COLO829 (cell line): ENCODE measurements at places on chromosomes 7 and 10.

DNA sequence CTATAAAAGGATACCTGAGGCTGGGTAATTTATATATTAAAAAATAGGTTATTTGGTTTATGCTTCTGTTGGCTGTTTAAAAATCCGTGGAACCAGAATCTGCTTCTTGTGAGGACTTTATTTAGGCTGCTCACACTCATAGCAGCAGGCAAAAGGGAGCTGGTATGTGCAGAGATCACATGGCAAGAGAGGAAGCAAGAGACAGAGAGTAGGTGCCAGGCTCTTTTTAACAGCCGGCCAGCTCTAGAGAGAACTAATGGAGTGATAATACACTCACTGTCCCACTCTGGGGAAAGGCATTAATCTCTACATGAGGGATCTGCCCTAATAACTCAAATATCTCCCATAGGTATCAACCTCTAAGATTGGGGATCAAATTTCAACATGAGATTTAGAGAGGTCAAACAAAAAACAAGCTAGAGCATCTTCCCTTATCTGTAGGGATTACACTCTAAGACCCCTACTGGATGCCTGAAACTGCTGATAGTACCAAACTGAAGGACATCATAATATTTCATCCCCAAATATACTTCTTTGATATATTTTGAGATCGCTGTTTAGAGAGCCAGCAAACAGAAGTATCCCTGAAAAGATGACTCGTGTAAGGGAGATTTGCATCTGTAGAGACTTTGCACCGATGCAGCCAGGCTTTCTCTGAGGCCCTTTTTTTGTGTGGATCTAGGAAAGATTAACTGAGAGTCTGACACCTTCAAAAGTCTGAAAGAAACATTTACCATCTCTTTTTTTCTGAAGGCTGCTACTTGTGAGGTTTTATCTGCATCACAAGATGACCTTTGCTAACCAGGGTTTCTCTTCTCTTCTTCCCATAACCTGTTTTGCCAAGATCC is 717.0 kb upstream of the MBL2 start:
- no peak for DNase-seq

GRCh38 chr7:99557196-99557607 is 1.2 kb upstream of the ZNF655 start:
- DNase-seq: no peak

DNA sequence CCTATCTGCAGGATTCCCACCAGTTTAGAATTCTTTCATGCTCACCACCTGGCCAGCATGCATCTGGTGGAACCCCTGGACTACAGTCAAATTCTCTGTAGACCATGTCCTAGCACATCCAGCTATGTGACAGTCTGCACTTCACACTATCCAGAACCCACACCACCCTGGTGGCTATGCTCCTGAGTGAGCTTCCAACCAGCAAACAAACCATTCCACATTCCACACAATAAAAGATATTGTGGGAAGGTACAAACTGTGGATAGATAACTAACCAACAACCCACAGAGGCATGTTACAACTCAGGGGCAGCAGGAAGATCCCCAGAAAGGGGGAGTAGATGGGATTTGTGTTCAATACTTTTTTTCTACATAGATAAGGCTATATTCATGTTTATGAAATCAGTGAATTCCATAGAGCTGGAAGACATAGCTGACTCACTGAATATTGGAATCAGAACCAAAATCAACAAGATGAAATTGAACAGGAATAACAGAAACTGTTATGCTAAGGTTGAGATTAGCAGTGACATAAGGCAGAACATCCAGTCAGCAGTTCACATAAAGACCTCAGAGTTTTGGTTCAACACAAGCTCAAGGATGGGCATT is 72.5 kb downstream of the LRRC17 start:
- DNase-seq: no peak

DNA sequence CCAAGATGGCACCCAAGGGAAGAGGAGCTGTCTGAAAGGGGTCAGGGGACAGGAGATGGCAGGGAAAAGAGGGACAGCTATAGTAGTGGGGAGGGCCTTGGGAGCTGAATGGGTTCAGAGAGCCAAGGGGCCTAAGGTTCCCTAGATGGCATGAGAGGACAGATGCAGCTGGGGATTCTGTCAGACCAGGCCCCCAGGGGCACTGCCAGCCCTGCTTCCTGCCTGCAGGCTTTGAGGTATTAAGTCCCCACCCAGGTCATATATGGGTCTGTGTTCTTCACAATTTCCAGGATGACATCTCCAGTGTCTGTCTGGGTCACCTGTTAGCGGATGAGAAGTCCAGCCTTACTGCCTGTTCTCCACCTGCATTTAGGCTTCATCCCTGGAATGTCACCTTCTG is 56.7 kb downstream of the NEURL1 start:
- no peak for DNase-seq

- no peak for DNase-seq
Measured at GRCh38 chr7:105677817-105678573, 96.7 kb upstream of the EFCAB10 start.

DNA sequence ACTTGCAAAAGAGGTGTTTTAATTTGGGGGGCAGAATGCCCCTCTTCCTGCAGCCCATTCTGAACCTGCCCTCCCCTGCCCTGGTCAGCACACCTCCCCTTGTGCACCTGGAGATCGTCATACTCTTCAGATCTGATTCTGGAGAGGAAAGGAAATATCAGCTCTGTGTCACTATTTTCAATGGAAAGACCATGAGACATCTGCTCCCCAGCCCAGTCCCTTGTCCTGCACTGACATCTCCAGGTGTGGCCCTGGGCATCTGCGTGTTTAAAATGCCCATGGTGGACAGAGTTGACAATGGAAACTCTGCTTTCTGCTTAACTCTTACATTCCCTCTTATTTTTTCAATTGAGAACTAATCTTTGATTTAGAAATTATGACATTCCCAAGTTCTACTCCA is 41.6 kb upstream of the RASGEF1A start:
- no peak for DNase-seq

GRCh38 chr7:94525923-94526322 is 16.3 kb downstream of the CASD1 start:
- DNase-seq: no peak

DNA sequence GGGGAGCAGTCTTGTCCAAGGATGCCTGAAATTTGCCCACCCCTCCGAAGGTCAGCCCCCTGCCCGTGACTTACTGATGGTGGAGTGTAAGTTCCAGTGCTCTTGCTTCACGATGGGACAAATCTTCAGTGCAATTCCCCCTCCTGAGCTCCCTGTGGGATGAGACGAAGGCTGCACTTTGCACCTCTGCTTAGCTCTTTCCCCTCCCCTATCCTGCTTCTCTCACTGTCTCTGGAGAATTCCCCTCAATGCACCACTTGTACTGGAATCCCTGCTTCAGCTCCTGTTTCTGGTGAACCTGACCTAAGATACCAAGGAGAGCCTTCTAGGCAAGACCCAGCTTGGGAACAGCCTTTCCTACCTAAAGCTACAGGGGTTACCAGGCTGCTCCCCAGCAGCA is 122.9 kb upstream of the ZMIZ1 start:
- no peak for DNase-seq

DNA sequence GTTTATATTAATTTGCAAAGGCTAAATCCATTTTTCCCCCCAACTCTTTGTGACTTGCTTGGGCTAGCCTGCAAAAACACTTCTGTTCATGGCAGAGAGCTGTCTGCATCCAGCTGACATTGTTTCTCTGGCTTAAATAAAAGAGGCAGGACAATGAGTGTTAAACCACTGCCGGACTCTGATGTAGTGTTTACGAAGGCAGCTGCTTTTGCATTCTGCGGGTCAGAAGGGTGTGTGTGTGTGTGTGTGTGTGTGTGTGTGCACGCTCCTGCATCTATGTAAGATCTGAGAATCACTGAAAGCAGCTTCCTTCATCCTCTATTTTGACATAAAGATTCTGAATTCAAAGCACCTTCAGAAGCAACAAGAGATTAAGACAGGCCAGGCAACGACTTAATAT is 28.3 kb downstream of the NRP1 start:
- no peak for DNase-seq

GRCh38 chr10:124886195-124886594 is 55.7 kb upstream of the ZRANB1 start:
- DNase-seq: no peak

- no peak for DNase-seq
Measured at GRCh38 chr10:23585186-23585585, 146.3 kb downstream of the OTUD1 start.

- DNase-seq: peak; percentile 60
Measured at GRCh38 chr10:118522791-118523498, 72.5 kb downstream of the PRLHR start.

DNA sequence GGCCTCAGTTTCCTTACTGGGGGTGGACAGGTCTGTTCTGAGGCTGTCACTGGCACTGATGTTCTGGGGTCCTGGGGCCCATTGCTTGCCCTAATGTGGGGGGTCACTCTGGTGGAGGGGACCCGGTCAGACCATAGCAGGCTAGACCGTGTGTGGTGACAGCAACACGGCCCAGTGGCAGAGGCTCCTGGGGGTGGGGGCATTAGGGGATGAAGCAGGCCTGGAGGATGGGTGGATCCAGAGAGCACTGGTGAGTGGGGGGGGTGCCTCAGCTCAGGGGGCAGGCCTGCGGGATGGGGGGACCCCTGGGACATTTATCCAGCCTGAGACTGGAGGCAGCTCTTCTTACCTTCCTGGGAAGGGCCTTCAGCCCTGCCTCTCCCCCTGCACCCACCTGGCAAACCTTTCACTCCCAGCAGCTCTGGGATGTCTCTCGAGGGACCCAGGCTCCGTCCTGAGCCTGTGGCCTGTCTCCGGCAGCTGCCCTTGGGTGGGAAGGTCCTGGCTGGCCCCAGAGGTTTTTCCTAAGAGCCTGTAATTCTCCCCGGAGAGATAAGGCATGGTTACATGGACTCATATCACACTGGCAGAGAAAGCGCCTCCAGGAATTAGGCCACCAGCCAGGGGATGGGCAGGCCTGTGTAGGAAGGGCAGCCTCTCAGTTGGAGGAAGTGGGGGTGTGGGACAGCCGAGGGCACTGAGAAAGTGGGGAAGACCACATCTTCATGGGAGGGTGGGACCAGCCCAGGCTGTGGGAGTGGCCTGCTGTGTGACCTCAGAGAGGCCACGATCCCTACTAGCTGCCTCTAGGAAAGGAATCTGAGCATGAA is 147.7 kb downstream of the UBE2H start:
- no peak for DNase-seq

- DNase-seq: peak; percentile 94
Measured at GRCh38 chr7:106064771-106065574, 47.1 kb downstream of the SYPL1 start.
